ENCODE measurements at places on chromosomes 11 and 22.

DNA sequence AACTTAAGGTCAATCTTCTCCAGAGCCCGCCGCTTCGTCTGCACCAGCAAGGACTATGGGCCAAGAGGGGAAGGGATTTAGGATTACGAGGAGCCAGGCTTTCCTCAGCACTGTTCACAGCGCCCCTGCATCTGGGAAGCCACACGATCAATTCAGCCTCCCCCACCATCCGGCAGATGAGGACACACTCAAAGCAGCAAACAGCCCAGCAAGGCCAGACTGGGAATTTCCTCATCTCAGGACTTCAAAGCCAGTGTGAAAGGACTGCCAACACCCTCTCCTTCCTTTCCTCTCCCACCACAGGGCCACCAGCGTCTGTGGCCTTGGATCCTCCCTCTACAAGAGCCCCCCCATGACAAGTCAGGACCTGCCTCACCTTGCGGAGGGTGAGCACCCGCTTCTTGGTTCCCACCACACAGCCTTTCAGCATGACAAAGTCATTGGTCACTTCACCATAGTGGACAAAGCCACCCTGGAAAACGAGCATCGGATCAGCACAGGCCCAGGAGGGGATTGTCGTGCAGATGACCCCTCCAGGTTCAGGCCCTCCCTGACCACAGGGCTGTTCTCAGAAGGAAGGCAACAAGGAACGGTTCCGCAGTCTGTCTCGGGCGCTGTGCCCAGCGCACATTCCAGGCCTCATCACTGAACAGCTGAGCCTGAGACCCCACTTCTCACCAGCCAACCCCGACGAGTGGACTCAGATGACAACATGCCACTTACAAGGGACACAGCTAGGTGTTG lies 6.0 kb downstream of the RPL3 start:
- peak; percentile 20 for DNase-seq

GRCh38 chr11:10488934-10489691 lies 34.0 kb downstream of the AMPD3 start:
- DNase-seq: peak; percentile 74

DNA sequence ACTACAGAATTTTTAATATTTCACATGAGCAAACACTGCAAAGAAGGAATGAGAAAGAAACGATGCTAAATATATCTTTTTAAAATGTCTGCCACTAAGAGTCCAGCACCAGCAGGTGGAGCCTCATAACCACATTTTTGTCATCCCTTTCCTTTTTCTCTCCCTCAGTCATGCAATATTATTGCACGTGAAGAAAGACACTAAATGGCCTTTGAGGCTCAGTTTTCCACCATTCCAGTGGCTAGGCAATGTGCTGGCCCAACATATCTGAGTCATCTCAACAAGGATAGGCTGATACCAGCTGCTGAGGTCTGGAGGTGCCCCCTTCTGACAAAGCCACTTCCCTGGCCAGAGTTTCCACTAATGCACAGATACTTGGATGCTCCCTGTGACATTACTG lies 1.8 kb downstream of the ALKBH8 start:
- DNase-seq: peak; percentile 64

DNA sequence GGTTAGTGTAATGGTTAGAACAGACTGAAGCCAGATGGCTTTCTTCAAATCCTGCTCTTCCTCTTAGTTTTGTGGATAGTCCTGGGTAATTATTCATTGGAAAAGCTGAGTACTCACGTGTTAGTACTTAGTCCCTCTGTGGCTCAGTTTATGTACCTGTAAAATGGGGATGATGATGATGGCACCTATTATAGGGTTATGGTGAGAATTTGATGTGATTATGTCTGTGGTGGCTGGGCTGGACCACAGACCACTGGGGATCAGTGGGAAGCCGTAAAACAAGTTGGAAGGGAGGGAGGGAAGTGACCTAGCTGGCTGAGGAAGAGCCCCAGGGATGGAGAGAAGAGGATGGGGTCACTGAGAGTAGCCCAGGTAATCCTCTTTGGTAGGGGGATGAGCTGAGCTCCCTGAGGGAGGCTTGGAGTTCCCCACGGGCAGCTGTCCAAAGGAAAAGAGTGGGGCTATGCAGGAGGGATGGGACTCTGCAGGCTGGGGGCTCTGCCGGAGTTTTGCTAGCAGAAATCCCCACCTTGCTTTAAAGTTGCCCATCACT lies 19.8 kb downstream of the ARHGEF17 start:
- no peak for DNase-seq

- DNase-seq: no peak
These were observed 32.6 kb downstream of the KREMEN1 start for GRCh38 chr22:29105468-29105867.

DNA sequence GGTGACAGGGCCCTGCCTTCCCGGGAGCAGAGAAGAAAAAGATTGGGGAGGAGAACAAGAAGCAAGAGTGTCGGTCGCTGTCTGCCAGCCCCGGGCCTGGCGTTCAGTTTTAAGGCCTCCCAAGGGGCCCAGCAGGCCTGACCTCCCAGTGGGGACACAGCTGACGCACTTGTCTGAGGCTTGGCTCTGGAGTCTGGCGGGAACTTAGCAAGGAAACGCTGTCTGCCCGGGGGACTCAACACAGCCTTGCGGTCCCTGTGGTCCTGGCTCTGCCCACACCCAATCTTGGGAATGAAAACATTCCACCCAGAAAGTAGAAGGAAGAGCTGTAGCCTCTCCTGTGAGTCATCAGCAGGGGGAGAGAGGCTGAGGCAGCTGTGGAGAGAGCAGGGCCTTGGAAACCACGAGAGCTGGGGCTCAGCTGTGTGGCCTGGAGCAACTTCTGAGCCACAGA lies 54.4 kb downstream of the TRAF6 start:
- DNase-seq: no peak

- DNase-seq: no peak
These were observed 38.9 kb upstream of the GNAZ start for GRCh38 chr22:23031381-23031780.

DNA sequence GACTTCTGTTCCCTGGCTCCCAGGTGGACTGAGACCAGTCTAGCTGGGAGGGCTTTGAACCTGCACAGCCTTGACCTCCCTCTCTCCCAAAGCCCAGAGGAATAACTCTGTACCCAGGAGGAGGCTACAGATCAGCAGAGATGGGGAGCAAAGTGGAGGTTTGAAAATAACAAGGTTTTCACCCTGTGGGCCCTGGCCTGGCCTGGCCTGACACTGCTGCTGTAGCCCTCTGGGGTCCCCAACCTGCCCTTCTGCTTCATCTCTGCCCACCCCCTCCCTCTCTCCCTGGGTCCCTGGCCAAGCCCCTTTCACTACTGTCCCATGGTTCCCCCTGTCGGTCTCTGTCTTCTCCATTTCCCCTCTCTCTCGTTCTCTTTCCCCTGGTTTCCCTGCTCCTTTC lies 225.2 kb downstream of the BUD13 start:
- DNase-seq: no peak

- no peak for DNase-seq
These were observed 23.3 kb downstream of the SCUBE1 start for GRCh38 chr22:43319661-43320486.

- no peak for DNase-seq
These were observed 14.2 kb downstream of the RTL6 start for GRCh38 chr22:44483878-44484277.

DNA sequence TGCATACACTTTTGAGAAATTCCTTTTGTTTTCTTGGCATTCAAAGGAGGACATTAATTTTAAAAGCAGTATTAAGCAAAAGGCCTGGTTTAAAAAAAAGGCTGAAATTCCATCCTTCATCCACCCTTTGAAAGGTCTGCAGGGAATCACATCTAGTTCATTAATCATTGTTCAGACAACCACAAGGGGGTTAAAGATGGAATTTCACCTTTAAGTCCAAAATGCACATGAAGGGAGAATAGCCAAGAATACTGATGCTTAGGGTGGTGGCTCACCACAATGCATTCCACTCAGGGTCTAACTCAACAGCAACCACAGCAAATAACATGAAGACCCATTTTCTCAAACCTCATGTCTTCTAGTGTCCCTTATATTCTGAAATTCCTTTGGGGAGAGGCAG lies 256.9 kb downstream of the CADM1 start:
- DNase-seq: no peak

- DNase-seq: no peak
These were observed 8.4 kb downstream of the SHISAL1 start for GRCh38 chr22:44304354-44304753.

- no peak for DNase-seq
These were observed 141.4 kb downstream of the FBXO7 start for GRCh38 chr22:32615874-32616564.

DNA sequence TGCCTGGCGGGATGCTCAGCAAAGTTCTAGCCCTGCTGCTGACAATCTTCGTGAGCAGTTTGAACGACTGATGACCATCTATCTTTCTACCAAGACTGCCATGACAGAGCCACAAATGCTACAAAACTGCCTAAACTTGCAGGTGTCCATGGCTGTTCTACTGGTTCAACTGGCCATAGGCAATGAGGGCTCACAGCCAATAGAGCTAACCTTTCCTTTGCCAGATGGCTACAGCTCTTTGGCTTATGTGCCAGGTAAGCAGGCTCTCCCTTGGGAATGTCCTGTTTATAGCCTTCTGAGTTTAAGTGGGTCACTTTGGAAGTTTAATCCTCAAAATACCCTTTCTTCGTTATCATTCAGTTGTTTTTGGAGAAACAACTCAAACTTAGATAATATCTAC lies 20.1 kb downstream of the UBE4A start:
- DNase-seq: no peak

DNA sequence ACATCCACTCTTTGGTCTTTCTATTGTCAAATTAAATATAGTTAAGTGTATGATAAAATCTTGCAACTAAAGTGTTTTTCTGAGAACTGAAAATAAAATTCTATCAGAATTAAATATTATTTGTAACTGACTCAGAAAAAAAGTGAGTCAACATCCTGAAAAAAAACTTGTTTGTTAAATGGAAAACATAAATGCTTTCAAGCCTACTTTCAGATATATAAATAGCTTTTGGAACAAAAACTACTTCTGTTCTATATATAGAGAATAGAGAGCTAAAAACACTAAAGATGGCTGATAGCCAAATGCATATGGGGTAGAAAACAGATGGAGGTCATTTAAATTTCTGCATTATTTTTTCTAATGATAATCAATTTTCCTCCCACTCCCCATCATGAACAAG lies 61.8 kb downstream of the PIK3C2A start:
- peak; percentile 11 for DNase-seq

GRCh38 chr11:15618583-15619032 lies 503.9 kb downstream of the INSC start:
- no peak for DNase-seq

All from GM12865 (cell line).